Hypothalamus (tissue), 51 donors: ENCODE measurements at places on chromosomes 5 and 9.

- DNase-seq: no peak
Measured at GRCh38 chr5:42022383-42022972, 97.4 kb downstream of the FBXO4 start.

DNA sequence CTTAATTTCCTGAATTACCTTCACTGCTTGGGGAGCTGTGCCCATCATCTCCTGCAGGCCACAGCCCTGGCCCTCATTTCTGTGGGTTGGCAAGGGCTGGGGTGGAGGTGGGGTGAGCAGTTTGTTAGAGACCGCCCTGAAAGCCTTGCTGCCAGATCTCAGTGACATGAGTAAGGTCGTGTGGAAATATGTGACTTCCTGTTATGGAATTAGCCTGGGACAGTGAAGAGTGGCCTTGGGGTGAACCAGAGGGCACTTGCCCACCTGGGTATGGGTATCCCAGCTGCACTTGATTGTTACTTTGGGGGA, 2.5 kb upstream of the HNRNPAB start:
- DNase-seq: no peak

GRCh38 chr5:133367984-133368383, 244.4 kb downstream of the FSTL4 start:
- no peak for DNase-seq

GRCh38 chr5:142537938-142538337, 148.0 kb downstream of the FGF1 start:
- DNase-seq: no peak

- no peak for DNase-seq
Measured at GRCh38 chr9:123820139-123820538, 109.8 kb downstream of the DENND1A start.

DNA sequence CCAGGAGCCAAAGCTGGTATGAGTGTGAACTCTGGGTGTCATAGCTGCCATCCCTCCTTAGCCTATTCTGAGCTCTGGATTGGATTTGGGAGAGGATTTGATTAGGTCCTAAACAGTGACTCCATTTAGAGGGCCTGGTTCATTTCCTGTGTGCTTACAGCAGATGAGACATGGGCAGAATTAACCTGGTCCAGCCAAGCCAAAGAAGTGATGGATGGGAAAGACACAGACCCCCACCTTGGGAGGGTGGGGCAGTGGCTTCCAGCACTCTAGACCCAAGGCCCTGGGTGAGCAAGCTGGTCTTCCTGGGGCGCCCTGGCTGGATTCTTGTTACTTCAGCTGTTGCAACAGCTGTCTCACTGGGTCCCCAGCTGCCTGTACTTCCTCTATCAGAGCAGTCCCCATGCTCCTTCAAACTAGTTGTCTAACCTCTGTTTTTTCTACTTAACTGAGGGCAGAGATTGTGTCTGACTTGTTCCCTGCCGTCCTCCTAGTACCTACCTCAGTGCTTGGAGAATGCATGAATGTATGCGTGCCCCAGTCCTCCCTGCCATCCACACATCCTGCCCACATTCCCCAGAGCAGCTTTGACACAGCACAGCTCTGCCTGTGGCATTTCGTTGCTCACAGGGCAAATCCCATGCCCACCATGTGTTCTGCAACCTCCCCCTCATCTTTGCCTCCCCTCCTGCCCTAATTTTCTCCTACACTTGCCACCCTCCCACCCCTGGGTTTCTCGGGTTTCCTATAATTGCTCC, 115.9 kb downstream of the RGS3 start:
- no peak for DNase-seq

- no peak for DNase-seq
Measured at GRCh38 chr9:3290231-3290840, 235.5 kb downstream of the RFX3 start.

- DNase-seq: no peak
Measured at GRCh38 chr5:52947208-52947607, 41.9 kb upstream of the ITGA2 start.

DNA sequence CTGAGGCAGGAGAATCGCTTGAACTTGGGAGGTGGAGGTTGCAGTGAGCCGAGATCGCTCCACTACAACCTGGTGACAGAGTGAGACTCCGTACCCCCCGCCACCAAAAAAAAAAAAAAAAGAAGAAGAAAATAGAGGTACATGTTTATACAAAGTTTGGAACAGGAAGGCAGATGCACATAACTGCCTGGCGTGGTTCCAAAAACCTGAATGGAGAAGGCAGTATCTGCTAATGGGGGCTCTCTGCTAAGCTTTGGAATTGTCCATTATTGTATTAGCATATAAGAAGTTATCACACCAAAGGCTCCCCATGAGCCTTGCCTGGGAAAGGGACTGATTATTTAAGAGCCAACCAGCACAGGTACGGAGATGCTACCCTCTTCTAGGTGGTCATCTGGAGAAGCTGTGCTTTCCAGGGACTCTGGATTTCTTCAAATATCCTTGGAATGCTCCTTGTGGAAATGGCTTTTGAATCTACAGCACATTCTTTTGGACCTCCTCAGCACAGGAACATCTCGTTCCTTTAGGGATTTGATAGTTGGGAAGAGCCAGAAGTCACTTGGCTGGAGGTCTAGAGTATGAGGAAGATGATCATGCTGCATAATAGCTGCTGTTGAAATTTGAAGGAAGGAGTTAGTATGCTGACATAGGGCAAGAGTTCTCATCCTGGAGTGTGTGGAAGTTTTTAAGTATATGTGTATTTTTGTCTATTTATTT, 42.5 kb upstream of the ABCA1 start:
- DNase-seq: no peak

GRCh38 chr9:17272536-17272935, 137.7 kb downstream of the CNTLN start:
- no peak for DNase-seq

GRCh38 chr9:89985068-89985467, 380.3 kb downstream of the GADD45G start:
- DNase-seq: no peak

- no peak for DNase-seq
Measured at GRCh38 chr9:81619353-81620001, 69.9 kb downstream of the TLE1 start.

DNA sequence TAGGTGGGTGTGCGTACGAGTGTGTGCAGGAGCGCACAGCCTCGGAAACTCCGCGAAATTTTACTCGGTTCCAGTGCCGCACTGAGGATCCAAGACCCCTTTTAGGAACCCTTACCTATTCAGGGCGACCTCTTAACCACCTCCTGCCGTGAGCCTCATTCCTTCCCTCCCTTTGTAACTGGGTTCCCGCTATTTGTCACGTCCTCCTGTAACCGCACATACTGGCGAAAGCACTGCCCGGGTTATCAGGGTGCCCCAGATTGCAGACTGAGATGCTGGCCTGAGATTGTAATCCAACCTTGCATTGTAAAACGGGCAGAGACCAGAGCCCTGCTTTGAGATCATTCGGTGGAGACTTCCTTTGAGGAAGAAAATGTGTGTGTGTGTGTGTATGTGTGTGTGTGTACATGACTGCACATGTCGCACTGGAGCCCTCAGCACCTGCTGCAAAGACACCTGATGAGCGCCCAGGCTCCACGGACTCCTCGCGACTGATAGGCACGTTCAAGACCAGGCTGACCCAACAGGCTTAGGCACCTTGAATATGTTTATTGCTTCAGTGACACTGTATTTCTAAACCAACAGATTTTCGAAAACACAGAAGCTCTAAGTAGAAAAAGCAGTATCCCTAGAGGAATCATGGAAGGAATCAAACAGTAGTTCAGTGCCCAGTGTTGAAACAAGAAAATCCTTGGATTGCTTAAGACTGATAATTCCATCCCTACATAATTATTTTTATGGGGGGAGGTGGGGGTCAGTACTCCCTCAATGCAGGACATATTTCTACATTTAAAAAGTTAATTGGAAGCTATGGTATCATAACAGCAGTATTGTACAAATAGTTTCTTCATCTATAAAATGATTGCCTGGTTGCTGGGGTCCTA, 86.5 kb upstream of the TNFAIP8 start:
- DNase-seq: no peak

DNA sequence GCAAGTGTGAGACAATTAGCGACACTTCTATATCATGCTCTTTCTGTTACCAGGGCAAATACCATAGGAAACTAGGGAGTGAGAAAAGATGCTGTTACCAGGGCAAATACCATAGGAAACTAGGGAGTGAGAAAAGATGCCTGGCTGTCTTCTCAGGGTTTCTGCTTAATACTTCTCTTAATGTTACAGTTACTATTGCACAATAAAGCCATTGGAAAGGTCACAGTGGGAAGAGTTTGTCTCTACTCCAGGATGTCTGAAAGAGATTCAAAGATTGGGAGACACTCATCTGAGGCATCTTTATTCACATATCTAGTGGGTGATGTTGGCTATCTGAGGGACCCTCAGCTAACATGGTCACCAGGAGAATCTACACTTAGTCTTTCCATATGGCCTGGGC, 431.7 kb upstream of the POU5F2 start:
- no peak for DNase-seq

DNA sequence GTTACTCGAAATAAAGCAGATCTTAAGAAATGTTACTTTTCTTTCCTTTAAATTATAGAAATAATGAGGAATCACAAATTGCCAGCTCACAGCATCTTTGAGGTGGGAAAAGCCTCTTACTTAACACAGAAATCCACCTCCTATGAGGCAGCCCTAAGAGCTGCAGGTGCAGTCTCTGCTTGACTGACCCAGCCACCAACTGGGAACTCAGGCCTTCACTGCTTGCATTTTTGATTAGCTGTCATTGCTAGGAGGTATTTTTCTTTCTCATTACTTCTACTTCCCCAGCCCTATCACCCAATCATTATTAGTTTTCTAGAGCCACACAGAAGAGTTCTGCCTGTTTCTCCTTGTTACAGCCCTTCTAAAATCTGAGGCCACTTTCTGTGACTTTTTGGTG, 416.5 kb upstream of the KLF4 start:
- DNase-seq: no peak

GRCh38 chr9:33029231-33029786, 4.2 kb downstream of the DNAJA1 start:
- no peak for DNase-seq

DNA sequence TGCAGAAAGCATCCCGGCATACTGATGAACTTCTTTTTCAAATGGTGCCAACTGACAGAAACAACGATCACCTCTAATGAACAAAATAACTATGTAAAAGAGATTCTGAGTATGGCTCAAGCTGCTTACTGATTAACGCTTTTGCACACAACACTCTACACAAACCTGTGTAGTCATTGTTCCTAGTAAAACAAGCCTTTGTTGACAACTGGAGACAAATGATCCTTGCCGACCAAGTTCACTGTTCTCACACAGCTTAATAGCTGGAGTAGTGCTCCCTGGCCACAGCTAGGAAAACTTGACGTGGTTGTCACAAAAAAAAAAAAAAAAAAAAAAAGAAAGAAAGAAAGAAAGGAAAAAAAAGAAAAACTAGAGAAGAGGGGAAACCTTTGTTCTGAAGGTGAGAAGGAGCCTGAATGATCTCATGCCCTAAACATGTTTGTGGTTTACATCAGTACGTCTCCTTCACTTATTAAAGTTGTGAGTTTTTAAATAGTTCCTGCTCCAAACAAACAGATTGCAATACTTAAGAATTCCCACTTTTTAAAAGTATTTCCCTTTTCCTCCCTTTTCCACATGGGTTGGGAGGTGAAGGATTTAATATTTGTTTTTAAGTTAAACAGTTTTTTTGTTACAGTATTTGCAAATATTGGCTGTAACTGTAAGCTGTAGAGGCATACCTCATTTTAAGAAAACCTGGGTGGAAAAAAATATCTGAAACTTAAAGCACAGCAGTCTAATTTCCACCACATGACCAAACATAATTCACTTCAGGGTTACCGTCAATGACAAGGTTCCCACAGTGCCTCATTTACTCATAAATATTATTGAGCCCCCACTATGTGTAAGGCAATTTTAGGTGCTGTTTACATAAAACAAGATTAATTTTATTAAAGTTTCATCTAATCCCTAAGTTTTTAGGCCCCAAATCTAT, 63.7 kb downstream of the GLIS3 start:
- no peak for DNase-seq
